ENCODE measurements at places on chromosomes 11 and 22.

GRCh38 chr22:35315141-35315854 is 15.6 kb downstream of the TOM1 start:
- DNase-seq: no peak

- no peak for DNase-seq
Measured at GRCh38 chr22:25655371-25655935, 86.5 kb upstream of the MYO18B start.

DNA sequence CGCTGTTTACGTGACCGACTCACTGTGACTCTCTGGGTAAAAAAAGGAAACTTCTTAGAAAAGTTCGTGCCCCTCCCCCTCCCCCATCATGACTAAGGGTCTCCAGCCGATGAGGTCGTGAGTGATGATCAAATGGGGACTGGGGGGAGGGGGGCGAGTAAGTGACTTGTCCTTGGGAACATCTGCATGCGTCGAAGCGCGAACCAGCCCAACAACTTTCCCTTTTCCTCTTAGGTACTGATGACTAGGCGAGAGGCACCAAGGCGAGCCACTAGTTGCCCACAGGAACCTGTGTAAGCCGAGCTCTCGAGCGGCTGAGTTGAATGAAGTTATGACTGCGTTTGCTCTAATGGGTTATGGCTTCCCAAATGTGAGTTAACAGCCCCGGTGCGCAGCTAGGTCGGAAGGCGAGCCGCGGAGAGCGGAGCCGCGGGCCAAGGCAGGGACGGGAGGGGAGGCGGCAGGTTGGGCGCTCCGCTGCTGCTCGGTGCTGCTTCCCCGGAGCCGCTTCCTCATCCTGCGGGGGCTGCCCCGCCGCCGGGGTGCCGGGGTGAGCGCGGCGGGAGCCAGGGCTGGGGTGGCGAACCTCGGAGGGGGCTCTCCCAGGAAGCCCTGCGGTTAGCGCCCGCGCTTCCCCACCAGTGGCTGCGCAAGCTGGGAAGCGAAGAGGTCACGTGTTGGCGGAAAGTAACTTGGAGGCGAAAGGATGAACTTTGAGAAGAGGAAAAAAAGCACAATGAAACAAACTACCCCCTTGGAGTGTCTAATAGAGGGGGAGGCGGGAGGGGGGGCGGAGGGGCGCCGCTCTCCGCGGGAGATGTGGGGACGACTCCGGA is 22.1 kb upstream of the BDNF start:
- DNase-seq: peak; percentile 31

DNA sequence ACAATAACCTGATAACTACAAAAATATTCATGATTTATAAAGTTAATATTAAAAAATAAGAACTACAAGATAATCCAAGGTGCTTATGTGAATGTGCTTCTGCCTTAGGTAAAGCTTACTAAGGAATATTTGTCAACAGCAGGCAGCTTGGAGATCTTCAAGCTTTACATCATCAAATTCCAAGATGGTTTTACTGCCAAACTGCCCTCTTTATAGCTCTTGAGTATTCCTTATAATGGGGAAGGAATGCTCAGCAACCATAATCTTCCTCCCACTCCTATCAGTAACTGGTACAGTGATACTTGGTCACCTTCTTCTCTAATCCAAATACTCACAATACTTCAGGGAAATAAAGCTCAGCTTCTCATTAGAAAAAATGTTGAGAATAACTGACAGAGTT is 30.1 kb downstream of the SBF2 start:
- no peak for DNase-seq

- DNase-seq: no peak
Measured at GRCh38 chr11:40391679-40392078, 1067.8 kb downstream of the LRRC4C start.

DNA sequence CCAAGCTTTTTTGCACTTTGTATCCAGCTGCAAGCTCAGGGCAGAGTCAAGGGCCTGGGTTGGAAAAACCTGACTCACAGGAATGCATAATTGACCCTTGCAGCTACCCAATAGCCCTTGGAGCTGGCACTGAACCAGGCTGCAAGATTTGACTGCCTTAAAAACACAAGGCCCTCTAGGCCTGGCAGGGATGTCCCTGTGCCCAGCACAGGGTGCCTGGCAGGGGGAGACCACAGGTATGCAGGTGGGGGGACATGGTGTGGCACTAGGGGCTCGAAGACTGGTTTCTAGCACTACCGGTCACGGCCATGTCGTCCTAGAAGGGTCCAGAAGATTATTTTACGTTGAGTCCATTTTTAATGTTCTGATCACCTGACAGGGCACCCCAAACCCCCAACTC is 30.2 kb downstream of the SBF1 start:
- no peak for DNase-seq

DNA sequence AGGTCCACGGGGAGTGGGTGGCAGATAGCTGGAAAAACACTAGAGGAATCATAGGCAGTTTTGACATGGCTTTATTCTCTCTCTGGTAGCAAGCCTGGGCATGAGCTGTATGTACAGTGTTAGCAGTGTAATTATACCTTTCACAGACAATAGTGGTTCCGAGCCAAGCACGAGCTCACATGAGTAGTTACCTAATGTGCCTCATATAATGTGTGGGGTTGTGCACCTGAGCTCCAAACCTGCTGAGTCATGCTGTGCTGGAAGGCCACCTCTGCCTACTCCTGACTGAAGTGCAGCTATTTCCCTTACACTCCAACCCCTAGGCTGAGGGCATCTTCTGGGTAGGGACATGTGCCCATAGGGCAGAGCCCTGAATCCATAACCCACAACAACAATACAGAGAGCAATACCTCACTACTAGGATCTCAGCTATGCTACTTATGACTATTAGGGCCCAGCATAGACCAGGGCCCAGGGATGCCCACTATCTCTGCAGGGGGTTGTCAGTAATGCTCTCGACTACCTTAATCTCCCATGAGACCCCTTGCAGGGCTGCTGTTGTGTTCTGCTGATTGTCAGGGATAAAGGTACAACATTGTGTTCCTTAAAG is 432.1 kb downstream of the DYNC2H1 start:
- DNase-seq: no peak

DNA sequence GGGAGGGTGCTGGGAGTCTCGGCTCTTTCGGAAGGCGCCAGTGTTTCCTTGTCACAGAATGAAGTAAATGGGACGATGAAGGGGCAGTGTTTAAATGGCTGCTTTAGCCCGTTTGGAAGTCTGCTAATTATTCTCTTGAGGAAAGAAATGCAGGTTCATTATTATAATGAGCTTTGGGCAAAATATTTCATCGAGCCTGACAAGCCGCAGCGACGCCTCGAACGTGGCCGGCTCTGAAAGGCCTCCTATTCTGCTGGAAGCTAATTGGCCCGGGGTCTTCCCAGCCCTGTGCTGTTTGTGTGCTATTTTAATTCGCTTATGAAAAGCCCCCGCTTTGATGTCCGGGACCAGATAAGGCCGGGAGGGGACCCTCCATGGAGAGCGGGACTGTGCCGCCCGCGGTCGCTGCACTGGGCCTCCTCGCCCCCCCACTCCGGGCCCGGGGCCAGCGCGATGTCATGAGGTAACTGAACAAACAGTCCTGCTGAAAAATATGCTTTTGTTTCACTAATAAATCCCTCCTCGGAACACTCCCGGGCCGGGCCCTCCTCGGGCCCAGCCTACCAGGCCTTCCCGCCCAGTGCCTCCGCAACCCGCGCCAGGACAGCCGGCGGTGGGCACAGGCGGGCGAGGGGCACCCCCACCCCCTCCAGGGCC is 78.4 kb downstream of the CDKN1C start:
- DNase-seq: no peak

All from activated T-cell treated with anti-CD3 and anti-CD28 coated beads, Interleukin-2, amount 50 U/mL, for 48 hours (primary cell).